ENCODE measurements at places on chromosomes 5 and 9. TPM values are rescaled to one million over a fixed set of nuclear protein-coding genes. Genes with fewer than 3 reads are reported as not detected.

The SLC22A4 gene
- 5.4 TPM for total RNA-seq

The PFN3 gene
- not detected for total RNA-seq

The ATP10B gene
- not detected for total RNA-seq

The STPG3 gene
- not detected for total RNA-seq

The LRRC26 gene
- not detected for total RNA-seq

The PTGDS gene
- not detected for total RNA-seq

The RAB3C gene
- total RNA-seq: not detected

The IFNA2 gene
- not detected for total RNA-seq

The SEC24A gene
- total RNA-seq: 28.6 TPM

The TAS2R1 gene
- total RNA-seq: not detected

The C7 gene
- 0.29 TPM for total RNA-seq

The PCDHGC4 gene
- 0.90 TPM for total RNA-seq

The EIF4E1B gene
- not detected for total RNA-seq

The TMEFF1 gene
- 14.6 TPM for total RNA-seq

The IFNA13 gene
- not detected for total RNA-seq
